ENCODE measurements at places on chromosomes 4 and X.

- no peak for DNase-seq
Measured at GRCh38 chrX:47817421-47817820, 19.3 kb upstream of the ZNF81 start.

- no peak for DNase-seq
Measured at GRCh38 chr4:84803720-84804119, 162.8 kb downstream of the WDFY3 start.

GRCh38 chrX:114582698-114583395 lies 1.0 kb upstream of the HTR2C start:
- no peak for DNase-seq

DNA sequence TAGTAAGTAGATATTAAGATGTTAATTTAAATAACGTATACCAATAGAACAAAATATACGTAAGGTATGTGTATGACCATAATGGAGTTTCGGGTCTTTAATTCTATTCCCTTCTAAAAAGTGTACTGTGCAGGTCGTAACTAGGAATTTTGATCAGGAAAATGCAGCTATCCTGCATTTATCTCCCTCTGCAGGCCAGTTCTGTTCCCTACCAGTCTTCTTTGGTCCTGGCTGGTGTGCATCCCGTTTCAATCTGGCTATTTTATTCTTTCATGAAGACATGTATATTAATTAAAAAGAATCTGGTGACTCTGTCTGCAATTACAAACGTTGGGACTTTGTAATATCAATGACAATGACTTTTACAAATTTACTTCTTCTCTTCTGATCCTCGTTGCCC lies 534.1 kb upstream of the AADAT start:
- no peak for DNase-seq

GRCh38 chr4:81214144-81214880 lies 710 bp downstream of the PRKG2 start:
- DNase-seq = no peak

DNA sequence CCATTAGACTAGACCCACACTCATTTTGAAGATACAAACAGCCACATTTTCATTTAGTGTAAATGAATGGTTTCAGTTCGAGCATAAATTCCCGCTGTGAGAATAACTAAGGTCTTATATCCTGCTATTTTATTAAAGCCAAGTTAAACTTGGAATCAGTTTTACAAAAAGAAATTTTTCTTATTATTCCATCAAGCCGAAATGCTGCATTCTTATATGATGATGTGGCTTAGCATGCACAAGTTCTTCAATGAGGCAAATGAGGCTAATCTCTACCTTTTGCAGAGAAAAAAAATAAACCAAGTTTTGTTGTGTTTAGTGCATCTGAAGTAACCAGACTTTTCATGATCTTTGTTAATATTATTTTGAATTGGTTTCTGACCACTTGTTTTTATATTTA lies 953.9 kb upstream of the PCDH10 start:
- no peak for DNase-seq

- DNase-seq = no peak
Measured at GRCh38 chr4:45294464-45294863, 568.1 kb upstream of the GNPDA2 start.

DNA sequence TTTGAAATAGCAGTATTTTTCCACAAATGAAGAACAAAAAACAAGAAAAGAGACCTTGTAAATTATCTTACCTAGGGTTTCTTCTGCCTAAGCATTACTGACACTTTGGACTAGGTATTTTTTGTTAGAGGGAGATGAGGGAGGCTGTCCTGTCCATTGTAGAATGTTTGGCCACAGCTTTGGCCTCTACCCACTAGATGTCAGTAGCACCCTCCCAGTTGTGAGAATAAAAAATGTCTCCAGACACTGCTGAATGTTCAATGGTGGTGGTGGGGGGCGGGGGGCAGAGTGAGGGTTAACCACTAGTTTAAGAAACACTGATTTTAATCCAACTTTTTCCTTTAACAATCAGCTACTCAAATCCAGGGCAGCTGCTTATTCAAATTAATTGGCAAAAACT lies 25.8 kb downstream of the OTUD4 start:
- no peak for DNase-seq

DNA sequence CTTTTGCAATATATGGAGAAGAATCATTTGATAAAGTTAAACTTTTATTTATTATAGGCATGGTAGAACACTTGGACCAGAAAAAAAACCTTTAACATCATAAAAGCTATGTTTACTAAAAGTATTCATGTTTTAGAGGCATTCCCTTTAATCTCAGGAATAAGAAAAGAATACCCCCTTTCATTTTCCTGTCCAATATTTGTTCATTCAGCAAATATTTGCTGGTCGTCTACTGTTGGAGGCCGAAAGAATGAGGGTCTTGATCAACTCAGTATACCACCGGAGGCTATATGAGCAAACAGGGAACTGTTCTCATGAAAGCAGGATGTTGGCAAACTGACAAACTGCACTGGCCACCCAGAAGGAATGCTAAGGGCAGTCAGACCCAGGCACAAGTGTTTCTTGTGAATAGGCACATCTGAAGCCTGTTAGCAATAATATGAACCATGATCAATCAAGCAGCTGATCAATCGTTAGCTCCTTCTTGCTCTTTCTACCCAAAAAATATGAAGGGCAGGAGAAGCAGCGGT lies 480.8 kb upstream of the FAT1 start:
- DNase-seq = no peak

GRCh38 chrX:68114573-68115129 lies 318.6 kb downstream of the OPHN1 start:
- DNase-seq = no peak

DNA sequence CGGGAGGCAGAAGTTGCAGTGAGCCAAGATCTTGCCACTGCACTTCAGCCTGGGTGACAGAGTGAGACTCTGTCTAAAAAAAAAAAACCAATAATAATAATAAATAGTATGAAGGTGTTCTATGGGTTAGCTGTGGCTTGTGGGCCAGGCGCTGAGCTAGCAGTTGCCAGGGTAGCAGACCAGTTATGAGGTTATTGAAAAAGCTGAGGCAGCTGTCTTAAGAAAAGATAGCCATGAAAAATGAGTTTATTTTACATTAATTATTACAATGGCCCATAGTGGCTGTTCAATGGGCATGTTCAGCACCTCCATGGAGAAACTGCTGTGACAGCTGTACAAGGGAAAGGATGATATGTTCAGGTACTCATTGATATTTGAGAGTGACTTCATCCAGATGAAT lies 13.3 kb upstream of the HSD17B10 start:
- DNase-seq = no peak

DNA sequence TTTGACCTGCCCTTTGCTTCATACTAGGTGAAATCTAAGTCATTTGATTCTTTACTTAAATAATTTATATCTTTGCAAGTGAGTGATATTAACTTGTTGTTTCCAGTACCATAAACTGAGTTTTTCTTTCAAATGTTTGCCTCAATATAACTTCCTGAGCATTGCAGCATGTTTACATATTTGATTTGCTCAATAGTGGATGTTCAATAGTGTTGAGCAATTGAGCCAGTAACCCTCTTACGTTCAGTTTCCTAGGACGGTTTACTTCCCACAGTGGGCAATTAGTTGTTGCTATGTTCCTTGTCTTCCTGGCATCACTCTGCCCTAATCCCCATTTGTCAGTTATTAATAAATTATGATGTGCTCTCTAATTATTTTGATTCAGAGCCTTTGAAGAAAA lies 278.5 kb downstream of the EPHA5 start:
- DNase-seq = no peak

DNA sequence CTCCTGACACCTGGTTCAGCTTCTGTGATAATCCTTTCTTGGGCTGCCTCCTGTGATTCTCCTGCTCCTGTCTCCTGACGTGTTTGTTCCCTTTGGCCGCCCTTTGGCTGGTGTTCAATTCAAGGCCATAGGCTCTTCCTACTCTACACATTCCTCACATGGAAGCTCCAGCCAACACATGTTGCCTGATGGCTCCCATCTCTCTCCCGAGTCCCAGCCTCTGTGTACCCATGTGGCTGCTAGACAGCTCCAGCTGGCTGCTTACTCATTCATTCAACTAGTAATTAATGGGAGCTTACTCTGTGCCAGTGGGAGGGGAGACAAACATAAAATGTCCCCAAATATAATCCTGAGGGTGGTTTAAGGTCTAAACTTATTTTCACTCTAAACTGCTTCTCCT lies 9.2 kb upstream of the MED28 start:
- no peak for DNase-seq

DNA sequence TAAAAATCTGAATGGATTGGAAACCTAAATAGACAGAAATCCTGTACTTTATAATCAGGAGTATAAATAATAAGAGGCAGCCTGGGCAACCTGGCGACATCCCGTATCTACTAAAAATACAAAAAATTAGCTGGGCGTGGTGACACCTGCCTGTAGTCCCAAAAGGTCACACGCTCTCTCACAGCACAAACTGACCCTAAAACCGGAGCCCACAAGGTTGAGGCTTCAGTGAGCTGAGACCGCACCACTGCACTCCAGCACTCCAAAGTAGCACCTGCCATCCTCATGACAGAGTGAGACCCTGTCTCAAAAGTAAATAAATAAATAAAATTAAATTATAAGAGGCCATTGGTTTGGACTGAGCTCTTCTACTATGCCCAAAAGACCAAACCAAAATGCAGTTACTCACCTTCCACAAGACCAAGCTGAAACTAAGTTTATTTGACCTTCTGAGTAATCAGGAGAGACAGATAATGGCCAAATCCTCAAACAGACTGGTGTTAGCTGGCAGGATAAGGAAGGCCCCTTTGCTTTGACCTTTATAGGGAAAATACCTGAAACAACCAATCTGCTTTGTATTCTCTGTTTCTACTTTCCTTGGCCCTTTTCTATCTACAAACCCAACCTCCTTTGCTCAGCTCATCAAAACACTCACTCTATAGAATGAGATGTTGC lies 3.2 kb upstream of the GRSF1 start:
- DNase-seq = no peak

- DNase-seq = no peak
Measured at GRCh38 chr4:161287678-161288352, 876.0 kb downstream of the FSTL5 start.

GRCh38 chrX:43165343-43165920 lies 387.5 kb upstream of the PPP1R2C start:
- no peak for DNase-seq

DNA sequence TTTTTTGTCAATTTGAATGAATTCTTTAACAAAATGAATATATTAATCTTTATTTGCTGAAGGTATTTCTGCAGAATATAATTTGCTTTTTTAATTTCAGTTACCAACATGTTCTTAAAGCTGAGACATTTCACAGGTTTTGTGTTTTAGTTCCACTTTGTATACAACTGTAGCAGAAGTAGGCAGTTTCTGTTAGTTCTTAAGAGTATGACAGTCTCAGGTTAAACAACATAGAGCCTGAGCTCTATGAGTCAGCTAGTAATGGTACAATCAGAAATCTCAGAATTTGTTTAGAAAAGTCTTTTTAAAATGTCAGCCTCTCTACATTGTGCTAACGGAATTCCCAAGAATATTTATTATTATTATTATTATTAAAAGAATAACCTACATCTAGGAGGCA lies 50.4 kb downstream of the GSTCD start:
- no peak for DNase-seq

GRCh38 chr4:143358923-143359643 lies 22.4 kb downstream of the GAB1 start:
- no peak for DNase-seq

DNA sequence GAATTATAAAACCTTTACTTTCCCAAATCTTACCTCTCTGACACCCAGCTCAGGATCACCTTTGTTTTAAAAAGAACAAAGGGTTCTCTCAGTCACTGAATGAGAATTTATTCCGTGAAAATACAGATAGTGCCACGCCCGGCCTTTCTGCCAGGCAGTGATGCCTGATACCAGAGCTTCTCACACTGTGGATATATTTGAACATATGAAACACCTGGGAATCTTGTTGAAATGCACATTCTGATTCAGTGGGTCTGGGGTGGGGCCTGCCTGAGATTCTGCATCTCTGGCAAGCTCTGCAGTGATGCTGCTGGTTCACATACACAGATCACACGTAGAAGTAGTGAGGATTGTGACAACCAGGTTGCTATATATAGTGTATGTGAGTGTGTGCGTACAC lies 46.0 kb downstream of the ELOVL6 start:
- no peak for DNase-seq

DNA sequence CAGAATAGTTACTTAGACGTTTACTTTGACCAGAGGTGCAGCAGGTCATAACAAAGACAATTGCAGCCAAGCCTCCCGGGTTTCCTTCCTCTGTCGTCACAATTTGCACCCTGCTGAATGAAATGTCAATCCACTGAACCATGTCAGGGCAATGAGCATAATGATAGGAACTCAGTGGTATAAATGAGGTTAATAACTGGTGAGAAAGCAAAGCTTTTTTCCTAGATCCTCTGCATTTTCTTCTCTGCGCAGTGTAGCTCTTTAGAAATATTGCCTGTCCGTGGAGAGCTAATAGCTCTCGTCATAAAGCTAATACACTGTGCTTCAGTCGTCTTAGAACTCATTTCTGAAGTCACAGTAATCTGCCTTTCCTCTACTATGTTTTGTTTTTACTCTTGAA lies 1960.1 kb upstream of the ADGRL3 start:
- no peak for DNase-seq

- no peak for DNase-seq
Measured at GRCh38 chr4:139767168-139767567, 101.5 kb downstream of the MGST2 start.

DNA sequence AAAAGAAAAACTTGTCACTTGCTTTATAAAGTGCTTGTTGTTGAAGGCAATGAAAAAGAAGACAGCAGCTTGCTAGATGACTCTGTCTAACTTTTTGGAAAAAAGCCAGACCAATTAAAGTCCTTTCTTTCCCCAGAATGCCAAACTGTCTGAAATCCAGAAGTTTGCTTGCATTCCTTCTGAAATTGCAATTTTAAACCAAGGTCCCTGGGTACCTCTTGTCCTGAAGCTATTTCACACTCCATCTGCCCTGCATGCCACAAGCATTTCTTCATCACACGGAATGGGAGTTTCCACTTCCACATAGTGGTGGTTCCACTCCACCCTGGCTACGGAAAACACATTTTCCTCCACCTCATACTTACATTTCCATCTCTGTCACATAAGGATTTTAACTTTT lies 101.0 kb downstream of the PAPSS1 start:
- no peak for DNase-seq

DNA sequence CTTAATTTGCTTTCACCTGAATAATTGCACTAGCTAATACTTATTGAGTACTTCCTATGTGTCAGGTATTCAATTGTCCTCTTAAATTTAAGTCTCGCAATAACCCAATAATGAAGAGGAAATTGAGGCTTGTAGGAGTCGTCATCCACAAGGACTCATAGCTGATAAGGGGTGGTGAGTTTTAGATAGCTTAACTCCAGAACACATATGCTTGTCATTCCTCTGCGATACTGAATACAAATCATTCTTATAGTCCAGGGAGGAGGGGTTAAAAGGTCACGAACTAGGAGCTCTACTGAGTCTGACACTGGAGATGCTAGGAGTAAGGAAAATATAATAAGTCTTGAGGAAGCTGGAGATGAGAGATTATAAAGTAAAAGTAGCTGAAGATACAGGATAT lies 1.4 kb upstream of the PACRGL start:
- no peak for DNase-seq

All from activated T-helper 1 cell treated with Interleukin-2 at 50 U/mL for 16 hours (primary cell).